ENCODE measurements at places on chromosomes 12 and 14. TPM values are rescaled to one million over a fixed set of nuclear protein-coding genes. Genes with fewer than 3 reads are reported as not detected.

TAS2R13 gene
- not detected for total RNA-seq

LRFN5 gene
- not detected for total RNA-seq

RD3L gene
- not detected for total RNA-seq

RAD51AP1 gene
- 10.5 TPM for total RNA-seq

TAS2R42 gene
- total RNA-seq, result not detected

LRCOL1 gene
- not detected for total RNA-seq

C12orf56 gene
- 0.23 TPM for total RNA-seq

C1R gene
- 12.6 TPM for total RNA-seq

HHIPL1 gene
- total RNA-seq, result 1.6 TPM

DIO2 gene
- total RNA-seq, result not detected

PLEKHG3 gene
- 51.3 TPM for total RNA-seq

SDR9C7 gene
- total RNA-seq, result 0.31 TPM

BDKRB2 gene
- total RNA-seq, result 20.1 TPM

NAV3 gene
- total RNA-seq, result 28.6 TPM

BCL7A gene
- 14.8 TPM for total RNA-seq

TOMM20L gene
- total RNA-seq, result not detected

CCND2 gene
- 208 TPM for total RNA-seq
